ENCODE measurements at places on chromosomes 5 and 9.
A peak's percentile ranks its signal among the peaks of the same experiment; 100 is the strongest.

- DNase-seq, result no peak
These were observed 381.9 kb upstream of the ZNF462 start for GRCh38 chr9:106481013-106481609.

- DNase-seq, result no peak
These were observed 16.5 kb downstream of the BICD2 start for GRCh38 chr9:92748233-92748497.

DNA sequence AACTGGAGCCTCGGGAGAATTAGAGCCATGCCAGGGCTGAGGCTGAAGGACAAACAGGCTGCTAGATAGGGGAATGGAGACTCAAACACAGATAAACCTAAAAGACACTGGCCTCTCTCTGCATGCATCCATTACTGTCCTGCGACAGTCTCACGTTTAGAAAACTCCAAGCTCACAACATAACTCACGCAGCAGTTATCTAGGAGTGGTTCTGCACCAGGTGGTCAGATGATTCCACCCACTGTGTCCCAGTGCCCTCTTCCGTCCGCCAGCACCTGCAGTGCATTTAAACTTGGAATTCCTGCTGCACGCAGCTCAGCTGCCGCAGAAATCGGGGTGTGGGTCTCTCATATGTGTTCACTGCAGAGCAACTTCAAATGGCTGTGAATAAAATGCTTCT lies 272.6 kb upstream of the IRX2 start:
- no peak for DNase-seq

DNA sequence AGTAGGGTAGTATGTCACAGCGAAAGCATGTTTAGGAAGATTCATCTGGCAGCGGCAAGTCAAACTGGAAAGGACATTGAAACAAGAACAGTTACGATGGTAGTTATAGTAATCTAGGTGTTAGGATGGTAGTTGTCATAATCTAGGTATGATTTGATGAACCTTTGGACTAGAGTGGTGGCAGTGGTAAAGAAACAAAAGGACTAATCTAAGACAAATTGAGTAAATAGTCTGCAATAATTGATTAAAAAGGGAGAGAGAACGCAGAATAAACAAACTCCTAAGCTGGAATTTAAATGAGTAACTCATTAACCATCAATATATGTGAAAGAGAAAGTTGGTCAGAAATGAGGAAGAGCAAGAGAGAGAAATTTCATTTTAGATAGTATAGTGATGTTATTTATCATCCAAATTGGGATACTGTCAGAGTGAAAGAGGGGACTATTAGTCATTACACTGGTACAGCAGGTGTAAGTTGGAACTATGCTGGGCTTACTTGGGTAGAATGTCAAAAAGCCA lies 56.8 kb downstream of the MTREX start:
- DNase-seq, result no peak

GRCh38 chr9:89022001-89022759 lies 30.9 kb downstream of the S1PR3 start:
- no peak for DNase-seq

GRCh38 chr9:120729791-120730241 lies 15.5 kb upstream of the MEGF9 start:
- peak; percentile 17 for DNase-seq

DNA sequence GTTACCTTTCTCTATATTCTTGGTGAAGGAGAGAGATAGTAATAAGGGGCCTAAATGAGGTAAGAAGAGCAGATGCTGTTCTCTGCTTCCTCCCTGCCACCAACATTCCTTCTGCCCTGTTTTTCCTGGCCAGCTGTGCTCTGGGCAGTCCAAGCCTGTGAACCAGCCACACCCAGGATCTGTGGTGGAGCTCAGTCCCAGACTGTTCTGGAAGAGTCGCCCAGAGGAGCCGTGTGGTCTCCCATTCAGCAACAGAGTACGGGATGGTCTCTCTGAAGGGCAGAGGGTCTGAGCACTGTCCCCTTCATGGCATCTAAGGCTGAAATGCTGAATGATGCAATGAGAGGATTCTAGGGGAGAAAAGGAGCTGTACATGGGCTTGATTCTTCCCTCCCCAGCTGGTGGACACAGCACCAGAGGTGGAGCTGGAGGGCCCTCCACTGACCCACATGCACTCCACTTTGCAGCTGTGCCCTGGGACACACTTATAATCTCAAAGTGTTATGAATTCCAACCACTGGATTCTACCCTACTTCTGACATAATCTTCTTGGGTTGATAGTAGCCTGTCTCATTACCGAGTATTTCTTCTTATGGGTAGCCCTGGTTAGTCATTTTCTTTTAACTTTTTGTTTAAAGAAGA lies 70.8 kb upstream of the RPS23 start:
- no peak for DNase-seq

DNA sequence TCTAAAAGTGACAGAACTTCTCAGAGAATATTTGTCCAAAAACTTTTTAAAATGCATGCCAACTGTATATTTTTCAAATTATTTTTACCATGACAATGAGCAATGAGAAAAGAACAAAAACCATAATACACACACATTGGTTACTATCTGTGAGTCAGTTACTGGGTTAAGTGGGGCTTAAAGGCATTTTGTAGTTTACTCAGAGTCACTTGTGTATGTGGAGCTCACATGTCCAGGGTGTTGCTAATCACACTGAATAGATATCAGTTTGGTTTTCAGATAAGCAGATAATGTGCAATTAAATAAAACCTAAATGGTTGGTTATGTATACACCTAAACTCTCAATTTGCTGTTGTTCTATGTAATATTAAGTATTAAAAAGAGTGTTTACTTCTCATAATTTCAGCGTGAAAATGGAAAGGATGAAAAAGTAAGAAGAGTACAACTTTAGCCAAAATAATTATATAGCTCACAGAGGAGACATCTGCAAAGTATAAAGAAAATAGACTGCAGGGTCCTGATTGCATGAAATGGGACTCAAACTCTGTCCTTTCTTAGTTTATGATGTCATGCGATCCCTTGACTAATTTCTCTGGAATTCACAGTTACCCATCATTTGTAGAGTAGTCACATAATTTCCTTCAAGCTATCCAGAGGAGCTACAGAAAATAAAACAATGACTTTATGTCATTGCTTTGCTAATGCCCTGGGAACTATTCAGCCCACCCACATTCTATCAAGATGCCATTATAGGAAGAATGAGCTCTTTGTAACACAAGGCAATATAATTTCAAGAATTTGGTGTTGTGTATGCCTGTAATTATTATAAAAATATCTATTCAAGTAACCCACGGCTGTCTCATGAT lies 388.0 kb upstream of the ZNF608 start:
- no peak for DNase-seq

DNA sequence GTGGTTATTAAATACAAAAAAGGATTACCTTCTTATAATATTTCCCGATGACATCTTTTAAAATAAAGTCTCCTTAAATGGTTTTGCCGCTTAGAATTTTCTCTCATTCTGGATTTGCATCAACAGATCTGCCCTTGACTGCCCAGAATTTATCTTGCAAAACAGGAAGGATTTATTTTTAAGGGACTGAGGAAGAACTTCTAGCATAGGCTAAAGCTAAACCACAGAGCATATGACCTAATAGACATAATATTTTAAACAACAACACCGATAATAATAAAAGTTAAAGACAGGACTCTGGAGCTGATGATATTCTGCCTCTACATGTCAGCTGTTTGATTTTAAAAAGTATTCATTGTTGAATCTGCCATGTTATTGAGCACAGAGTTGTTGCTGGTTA lies 145.3 kb upstream of the ADCY2 start:
- DNase-seq, result no peak

DNA sequence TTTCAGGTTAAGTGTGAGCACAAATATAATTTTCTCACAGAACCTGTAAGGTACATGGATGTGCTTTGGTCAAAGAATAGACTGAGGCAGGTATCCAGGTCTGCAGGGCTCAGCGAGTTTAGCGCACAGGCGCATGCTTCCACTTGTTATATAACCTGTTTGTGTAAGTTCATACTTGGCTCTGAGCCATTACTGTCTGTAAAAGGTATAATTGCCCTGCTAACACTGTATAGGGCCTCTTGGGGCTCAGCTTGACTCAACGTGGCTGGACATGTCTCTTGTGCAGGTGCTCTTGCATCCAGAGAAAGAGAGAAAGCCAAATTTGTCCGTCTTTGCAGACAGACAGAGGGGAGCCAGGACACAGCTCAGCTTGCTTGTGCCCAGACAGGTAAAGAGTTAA lies 759.6 kb downstream of the MTRR start:
- DNase-seq, result no peak

- no peak for DNase-seq
These were observed 1.8 kb downstream of the FAM163B start for GRCh38 chr9:133607381-133607780.

DNA sequence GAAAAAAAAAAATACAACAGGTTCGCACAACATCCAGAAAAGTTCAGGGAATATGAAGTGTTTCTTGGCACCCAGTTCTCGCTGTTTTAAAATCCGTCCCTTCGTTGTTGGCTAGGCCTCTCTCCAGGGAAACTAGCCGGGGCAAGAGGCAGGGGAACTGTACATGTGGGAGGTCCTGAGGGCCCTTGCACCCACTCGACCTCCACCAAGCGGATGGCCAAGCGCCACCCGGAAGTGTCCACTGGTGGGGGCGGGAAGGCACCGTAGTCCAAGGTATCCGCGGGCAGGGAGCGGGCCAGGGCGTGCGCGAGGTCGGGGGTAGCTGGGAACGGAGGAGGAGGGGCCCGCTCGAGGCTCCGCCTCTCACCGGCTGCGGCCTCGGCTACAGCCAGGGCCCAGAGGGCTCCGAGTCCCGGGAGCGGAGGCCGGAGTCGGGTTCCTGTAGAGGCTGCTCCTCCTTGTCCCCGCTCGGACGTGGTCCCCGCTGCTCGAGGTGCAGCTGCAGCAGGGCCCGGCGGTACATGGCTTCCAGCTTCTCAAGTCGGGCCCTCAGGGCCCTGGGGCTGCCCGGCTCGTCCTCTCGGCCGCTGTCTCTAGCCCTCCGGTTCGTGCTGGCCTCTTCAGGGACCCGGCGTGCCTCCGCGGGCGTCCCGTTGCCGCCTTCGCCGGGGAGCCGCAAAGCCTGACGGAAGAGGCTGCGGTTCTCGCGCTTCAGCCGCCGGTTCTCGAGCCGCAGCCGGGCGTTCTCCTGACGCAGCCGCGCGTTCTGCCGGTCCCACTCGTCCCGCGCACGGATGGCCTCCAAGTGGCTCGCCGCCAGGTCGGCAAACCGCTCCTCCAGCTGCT lies 720 bp downstream of the TUSC1 start:
- DNase-seq, result peak; percentile 11
